Stimulated activated CD4-positive, alpha-beta T cell treated with anti-CD3 and anti-CD28 coated beads, Interleukin-4, amount 100 ng/mL, for 4 hours (primary cell): ENCODE measurements at places on chromosomes 7 and 10.

DNA sequence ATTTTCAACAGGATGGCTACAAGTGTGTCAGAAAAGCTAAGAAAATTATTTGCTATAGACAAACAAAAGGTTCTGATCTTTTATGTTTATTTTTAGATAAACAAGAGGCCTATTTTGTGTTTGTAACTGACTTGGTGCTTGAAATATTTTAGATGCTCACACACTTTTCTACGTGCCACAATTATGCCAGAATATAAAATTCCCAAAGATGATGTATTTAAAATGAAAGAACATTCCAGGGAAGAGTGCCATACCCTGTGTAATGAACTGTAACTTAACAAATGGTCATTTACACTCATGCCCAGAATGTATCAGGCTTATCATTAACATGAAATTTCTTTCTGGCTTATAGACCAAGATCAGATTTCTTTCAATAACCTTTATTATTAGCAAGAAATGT is 144.9 kb upstream of the MTPN start:
- DNase-seq = no peak

DNA sequence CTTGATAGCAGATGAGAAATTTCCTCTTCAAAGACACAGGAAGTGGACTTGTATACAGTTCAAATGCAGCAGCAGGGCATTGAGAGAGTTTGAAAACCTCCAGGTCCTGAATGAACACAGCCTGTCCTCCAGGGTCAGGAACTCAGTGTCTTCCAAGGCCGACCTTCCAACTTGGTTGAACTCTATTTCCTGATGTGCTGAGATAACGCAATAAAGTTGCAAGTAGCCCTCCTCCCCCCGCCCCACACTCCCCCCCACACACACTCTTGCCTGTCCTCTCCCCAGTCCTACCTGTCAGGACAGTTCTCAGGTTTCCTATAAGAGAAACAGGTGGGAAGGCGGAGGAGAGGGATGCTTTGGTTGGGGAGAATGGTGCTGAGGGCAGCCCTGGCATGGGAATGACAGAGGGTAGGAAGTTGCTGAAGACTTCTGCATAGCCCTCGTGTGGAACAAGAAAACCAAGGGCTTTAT is 90.0 kb downstream of the CCDC71L start:
- no peak for DNase-seq

- no peak for DNase-seq
Measured at GRCh38 chr7:155648752-155649339, 4.4 kb downstream of the RBM33 start.

GRCh38 chr7:22672846-22673680 is 53.9 kb upstream of the IL6 start:
- DNase-seq = no peak

GRCh38 chr7:134630893-134631292 is 15.8 kb upstream of the BPGM start:
- no peak for DNase-seq

GRCh38 chr10:987870-988666 is at the start of gene GTPBP4:
TSS of gene GTPBP4 (plus strand) at chr10:988434. CDS start at chr10:988480, 46 bp downstream.
- peak; percentile 98 for DNase-seq

DNA sequence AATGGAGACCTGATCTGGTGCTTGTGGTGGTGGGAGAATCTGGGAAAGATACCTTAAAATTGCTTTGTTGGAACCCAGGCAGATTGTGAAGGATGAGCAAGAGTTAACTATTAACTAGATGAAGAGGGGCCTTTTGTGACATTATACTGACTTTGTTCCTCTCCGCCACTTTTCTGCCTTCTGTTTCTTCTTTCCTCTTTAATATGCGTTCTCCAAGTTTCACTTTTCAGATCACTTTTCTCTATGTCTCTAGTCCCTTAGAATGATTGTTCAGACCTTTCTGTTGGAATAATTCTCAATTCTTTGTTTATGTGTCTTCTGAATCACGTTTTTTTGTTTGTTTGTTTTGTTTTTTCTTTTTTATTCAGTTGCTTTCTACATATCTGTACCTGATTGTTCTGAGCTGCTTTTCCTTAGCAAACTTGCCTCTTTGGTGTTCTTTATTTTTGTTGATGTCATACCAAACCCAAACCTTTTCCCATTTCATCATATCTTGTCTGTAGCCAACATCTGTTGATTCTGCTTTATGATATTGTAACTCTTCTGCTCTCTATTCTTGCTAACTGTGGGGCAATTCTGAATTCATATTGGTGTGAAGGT is 2.8 kb downstream of the BMPR1A start:
- DNase-seq = no peak

- DNase-seq = no peak
Measured at GRCh38 chr7:150648353-150649079, 16.3 kb upstream of the GIMAP6 start.

DNA sequence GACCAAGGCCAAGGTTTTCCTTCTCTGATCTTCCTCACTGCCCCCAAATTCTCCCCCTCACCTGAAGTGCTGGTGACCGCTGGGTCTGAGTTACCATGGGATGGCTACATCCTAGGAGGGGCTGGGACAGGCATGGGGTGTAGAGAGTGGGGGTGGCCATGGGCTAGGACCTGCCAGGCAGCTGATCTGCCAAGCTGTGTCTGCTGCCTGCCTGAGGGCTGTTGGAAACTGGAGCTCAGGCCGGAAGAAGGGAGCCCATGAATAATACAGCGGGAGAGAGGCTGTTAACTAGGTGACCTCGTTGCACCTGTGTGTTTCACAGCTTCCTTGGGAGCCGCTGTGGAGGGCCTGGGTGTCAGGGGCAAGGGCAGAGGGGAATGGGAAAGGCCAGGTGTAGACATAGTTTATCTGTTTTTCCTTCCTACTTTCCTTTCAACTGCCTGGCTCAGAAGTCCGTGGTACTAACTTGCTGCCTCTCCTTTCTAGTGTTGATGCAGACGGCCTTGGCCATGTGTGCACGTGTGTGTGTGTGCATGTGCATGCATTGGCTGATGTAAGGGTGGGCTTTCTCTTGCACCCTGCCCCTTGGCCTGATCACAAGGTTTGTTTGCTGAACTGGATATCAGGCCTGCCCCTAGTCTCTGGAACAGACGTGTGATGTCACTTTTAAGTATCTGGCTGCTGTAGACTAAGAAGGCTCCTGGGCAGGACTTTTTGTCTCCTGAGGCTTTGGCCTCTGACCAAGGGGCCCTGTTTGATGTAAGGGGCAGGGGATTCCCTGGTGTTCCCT is 11.9 kb downstream of the CDH23 start:
- DNase-seq = no peak

GRCh38 chr10:133068111-133069032 is 19.4 kb upstream of the ADGRA1 start:
- DNase-seq = no peak

DNA sequence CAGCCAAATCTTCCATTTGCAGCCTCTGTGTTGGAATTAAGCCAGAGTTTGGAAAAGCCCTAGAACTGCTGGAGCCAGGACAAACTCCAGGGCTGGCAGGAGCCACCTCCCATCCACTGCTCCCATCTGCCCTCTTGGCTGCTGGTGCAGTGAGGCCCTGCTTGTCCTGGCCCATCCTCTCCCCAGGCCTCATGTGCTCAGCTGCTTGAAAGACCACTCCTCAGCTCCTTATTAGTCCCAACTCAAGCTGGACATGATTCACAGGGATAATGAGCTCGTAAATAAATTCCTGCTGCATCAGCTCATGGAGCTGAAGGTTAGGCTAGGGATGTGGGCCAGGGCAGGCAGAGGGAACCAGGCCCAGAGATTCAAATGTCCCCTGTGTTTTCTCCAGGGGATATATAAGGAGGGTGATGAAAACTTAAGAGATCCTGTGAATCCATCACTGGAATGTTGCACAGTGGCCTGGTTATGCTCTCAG is 282.8 kb downstream of the RPS24 start:
- no peak for DNase-seq

DNA sequence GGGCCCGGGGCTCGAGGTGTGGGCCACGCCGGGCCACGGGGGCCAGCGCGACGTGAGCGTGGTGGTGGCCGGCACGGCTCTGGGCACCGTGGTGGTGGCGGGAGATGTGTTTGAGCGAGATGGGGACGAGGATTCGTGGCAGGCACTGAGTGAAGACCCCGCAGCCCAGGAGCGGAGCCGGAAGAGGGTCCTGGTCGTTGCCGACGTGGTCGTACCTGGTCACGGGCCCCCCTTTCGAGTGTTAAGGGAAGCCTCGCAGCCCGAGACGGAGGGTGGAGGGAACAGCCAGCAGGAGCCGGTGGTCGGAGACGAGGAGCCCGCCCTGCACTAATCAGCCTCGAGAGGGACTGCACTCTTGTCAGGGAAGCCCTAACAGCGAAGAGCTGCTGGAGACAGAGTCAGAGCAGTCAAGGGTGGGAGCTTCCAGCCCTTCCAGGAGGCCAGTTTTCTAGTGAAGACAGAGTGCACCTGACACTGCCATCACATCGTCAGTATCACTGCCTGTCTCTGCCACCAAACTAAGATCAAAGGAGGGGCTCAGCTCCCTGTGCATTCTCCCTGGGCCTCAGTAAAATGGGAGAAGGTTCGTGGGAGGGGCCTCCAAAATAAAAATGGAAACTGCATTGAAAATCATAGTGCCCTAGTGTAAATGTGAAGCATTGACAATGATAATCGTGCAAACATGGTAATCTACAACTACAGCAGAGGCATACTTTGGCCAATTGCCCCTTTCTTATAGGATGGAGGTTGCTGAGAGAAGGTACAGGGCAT is 1.3 kb downstream of the MBLAC1 start:
- peak; percentile 4 for DNase-seq

GRCh38 chr10:6504296-6504695 is 75.8 kb downstream of the PRKCQ start:
- DNase-seq = no peak

- no peak for DNase-seq
Measured at GRCh38 chr7:85018498-85018897, 168.4 kb downstream of the SEMA3D start.

DNA sequence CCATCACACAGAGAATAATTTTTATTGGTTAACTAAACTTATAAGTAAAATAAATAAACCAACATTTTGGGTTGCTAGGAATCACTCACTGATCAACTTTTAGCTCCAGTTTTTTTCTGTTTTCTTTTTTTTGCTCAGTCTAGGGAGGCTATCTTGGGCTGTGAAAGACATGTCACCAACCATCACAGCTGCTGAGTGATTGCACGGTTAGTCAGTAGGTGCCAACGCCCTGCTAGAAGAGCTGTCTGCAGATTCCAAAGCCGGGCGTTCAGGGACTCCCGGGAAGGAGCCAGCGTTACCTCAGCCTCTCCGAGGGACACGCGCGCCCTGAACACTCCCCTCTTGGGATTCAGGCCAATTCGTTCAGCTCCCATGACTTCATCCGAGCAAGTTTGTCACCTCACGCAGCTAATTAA is 604 bp upstream of the STAM start:
- DNase-seq = no peak

GRCh38 chr7:11786186-11786585 is 45.8 kb downstream of the THSD7A start:
- no peak for DNase-seq
